ENCODE measurements at places on chromosomes 1 and 21. TPM values are rescaled to one million over a fixed set of nuclear protein-coding genes. Genes with fewer than 3 reads are reported as not detected.

GRCh38 chr21:45557616-45558043 is 15.4 kb upstream of the SLC19A1 start:
- no peak for DNase-seq

- no peak for DNase-seq
These were observed 25.1 kb downstream of the SPSB1 start for GRCh38 chr1:9317591-9318417.

DNA sequence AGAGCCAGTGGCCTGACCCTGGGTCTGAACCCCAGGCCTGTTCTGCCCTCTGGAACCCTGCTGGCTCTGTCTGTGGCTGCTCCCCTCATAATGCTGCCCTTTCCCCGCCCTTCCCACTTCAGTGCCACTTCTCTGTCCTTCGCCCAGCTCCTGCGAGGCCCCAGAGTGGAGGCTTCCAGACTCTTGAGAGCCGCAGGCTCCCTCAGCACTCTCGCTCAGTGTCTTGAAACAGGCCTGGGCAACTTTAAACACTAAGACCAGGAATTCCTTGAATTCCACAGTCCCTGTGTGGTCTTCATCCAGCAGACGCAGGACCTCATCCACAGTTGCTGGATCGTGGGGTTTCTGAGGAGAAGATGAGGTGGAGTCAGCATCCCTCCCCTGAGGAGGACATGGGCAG is 3.5 kb downstream of the CRNN start:
- no peak for DNase-seq

DNA sequence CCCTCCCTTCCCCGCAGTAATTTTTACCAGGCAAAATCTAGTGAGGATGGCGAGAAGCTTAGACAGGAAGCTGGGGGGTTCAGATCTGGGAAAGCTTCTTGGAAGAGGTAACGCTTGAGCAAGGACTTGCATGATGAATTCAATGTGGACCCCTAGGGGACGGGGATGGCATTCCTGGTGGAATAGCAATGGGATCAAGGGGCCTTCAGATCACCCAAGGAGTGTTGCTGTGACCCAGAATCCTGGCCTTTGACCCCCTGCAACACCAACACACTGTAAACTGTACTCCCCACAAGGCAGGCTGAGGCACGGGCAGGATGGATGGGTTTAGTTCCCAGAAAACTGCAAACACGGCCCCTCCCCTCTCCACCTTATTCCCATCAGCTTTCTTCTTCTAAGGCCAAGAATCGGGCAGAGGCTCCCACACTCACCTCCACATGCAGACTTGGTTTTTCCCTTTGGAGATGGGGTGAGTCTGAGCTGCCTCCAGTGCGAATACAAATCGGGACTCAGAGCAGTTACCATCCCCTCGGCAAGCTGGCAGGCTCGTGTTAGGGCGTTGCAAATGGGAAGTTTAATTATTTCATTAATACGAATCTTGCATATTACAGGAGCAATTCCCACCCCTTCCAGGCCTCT is 20.1 kb downstream of the DISP3 start:
- DNase-seq = no peak

DNA sequence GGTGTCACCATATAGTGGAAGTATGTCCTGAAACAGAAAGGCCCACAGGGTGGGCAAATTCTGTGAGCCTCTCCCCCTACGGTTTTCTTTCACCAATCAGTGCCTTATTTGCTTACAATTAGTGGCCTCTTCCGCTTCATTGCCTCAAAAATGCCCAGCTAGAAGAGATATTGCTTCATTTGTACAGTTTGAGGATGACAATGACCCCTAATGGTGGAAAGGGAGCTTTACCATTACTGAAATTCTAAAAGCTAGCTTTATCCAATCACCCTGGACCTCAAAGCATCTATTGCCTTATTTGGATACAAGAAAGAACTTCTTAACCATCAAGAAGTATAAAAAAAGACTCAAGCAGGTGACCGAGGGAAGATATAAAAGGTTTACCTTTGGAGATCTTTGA is 49.6 kb downstream of the LRRC71 start:
- DNase-seq = no peak

GRCh38 chr1:171127501-171127900 is 36.8 kb downstream of the FMO3 start:
- DNase-seq = peak; percentile 33

GRCh38 chr1:162689745-162690671 is 57.7 kb downstream of the DDR2 start:
- DNase-seq = no peak

DNA sequence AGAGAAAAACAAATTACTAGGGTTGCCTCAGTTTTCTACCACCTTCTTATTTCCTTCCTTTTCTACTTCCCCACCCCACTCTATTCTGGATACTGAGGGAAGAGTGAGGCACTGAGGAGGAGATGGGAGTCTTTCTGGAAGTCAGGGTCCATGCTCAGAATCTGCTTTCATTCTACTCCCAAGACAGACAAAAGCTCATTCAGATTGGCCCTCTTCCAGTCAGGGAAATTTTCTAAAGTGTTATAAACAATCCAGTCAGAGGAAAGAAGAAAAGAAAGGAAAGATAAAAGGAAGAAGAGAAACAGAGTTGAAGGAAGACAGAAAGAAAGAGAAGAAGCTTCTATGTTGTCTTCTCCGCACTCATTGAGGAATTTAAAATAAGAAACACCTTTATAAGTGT is 228.6 kb downstream of the COP1 start:
- peak; percentile 7 for DNase-seq

GRCh38 chr1:76425201-76426145 is 350.9 kb downstream of the ST6GALNAC3 start:
- peak; percentile 25 for DNase-seq

DNA sequence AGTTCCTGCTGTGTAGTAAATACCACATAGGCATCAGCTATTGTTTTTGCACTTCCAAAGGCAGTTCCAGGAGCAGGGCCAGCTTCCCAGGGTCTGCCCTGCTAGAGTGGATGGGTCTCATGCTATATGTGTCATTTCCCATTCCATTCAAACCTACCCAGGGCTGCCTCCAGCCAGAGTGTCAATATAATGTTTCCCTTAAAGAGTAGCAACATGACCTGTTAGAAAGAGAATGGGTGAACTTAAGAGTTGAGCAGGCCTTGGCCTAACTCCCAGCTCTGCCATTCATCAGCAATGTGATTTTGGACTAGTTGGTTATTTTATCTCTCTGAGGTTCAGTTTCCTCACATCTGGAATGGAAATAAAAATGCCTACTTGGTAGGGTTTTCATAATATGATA is 44.9 kb downstream of the RAB3B start:
- no peak for DNase-seq

GRCh38 chr1:99657213-99658030 is 11.5 kb downstream of the PALMD start:
- DNase-seq = no peak

- DNase-seq = no peak
These were observed 63.7 kb downstream of the FAAP20 start for GRCh38 chr1:2130871-2131289.

GRCh38 chr1:117648015-117648414 is 42.2 kb downstream of the TENT5C start:
- no peak for DNase-seq

DNA sequence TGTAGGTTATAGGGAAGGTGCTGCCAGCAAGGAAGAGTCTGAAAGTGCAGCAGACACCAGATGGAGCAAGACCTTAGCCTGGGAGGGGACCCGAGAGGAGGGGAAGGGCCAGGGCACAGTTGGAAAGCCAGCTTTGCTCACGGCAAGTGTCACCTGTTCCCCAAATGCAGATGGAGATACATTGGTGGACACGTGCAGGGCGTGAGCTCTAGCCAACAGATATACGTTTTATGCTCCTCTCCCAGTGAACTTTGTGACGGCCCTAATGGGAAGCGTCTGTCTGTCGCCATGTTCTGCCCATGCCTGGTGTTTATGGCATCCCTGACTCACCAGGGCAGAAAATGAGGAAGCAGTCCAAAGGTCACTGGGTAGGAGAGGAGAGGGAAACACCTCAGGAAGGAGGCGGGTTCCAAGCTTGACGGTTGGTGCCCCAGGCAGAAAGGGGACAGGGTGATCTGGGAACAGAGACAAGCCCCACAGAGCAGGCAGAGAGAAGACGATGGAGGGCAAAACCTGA is 7.6 kb downstream of the GPA33 start:
- no peak for DNase-seq

DNA sequence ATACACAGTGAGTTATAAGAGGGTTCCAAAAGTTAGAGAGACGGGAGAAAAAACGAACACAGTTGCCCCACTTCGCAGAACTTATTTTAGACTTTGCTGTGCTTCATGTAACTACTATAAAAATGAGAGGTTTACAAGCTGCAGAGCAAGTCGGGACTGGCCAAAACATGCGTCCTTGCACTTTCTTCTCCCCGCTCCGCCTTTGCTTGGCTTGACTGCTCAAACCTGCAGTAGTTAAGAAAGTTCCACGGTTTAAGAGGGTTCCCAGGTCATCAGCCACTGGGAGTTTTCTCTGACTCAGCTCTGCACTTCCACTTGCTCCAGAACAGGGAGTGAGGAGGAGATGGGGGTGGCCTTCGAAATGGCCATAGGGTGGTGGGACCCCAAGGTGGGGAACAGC is 36.2 kb downstream of the CLIC6 start:
- no peak for DNase-seq

DNA sequence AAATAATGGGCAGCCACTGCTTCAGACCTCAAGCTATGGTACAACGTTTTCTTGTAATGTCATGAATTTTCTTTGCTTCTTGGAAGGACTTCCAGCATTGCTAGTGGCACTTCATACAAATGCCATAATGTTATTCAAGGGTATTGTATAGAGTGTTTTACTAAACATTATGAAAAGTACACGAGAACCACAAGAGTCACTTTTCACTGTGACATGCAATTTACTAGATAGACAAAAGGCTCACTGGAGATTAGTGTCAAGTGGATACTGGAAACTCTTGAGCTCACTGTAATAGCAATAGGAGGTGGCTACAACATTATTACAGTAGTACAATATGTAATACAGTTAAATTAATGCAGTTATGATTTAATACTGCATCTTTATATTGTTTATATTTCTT is 5.3 kb upstream of the OLFM3 start:
- no peak for DNase-seq

GRCh38 chr1:21335750-21336224 is 45.5 kb upstream of the ECE1 start:
- DNase-seq = no peak

GRCh38 chr1:82258887-82259286 is 458.2 kb downstream of the ADGRL2 start:
- DNase-seq = no peak

DNA sequence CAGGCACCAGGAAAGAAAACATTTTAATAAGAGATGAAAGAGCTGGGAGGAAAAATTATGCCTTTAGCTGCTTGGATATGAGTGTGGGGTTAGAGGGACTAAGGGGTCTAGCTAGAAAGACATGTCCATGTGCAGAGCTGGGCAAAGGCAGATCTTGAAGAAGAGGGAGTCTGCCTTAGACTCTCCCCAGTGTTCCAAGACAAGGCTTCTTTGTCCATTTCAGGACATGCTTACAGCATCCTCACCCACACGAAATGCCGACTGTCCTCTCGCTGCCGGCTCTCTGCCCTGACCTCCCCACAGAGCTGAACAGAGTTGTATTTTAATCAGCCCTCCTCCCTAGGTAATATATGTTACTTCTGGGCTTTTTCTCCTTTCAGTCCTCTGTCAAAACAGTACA is 100.7 kb upstream of the ATP1B1 start:
- DNase-seq = no peak

- DNase-seq = no peak
These were observed 1.6 kb downstream of the ELOVL1 start for GRCh38 chr1:43366179-43366578.

DNA sequence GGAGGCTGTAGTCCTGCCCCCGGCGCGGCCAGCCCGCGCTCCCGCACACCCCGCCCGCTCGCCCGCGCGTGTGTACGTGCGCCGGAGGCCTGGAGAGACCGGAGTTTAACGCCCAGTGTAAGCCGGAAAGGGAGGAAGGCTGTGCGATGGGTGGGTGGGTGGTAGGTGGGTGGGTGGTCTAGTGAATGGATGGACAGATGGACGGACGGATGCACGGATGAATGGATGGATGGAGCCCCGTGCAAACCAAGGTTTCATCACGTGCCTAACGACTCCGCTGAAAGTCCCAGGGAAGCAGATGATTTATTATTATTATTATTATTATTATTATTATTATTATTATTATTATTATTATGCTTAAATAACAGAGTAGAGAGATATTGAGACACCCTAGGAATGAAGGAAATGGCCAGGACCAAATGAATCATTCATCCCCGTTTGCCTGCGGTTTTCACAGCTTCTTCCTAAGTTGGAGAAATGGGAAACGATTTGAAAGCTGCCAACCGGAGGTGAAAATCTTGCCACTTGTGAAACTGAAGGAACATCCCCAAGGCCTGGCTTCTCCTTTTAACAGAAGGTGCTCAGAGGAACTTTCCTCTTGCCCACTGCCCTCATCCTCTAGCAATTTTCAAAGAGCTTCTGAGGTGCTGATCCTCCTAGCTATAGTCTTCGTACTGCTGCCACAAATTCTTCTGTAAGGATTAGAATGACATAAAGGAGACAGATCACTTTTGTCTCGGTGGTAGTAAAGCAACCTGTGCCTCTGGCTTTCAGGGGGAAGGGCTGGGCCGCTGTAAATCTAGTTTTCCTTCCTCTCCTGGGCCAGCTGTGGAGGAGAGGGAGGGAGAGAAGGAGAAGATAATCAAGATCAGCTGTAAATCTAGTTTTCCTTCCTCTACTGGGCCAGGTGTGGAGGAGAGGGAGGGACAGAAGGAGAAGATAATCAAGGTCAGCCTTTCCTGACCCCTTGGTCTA is 648 bp upstream of the RGS7 start:
- DNase-seq = no peak

DNA sequence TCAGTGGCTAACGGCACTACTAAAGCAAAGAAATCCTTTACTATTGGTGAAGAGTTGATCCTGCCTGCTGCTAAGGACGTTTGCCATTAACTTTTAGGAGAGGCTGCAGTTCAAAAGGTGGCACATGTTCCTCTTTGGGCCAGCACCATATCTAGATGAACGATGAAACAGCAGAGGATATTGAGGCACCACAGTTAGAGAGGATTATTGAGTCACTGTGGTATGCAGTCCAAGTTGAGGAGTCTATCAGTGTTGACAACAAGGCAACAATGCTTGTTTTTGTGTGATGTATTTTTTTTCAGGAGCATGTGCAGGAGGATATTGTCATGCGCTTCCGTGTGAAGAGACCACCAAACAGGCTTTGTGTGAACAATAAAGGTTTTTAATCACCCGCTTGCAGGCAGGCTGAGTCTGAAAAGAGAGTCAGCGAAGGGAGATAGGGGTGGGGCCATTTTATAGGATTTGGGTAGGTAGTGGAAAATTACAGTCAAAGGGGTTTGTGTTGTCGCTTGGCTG is 80.9 kb downstream of the UCHL5 start:
- DNase-seq = no peak

GRCh38 chr1:53552146-53552861 is 93.1 kb downstream of the DMRTB1 start:
- DNase-seq = no peak

The SPATA45 gene
- not detected for polyA plus RNA-seq

The PROK1 gene
- polyA plus RNA-seq = not detected

The CLCNKA gene
- 0.90 TPM for polyA plus RNA-seq

The MRPL37 gene
- polyA plus RNA-seq = 63.8 TPM

The LEMD1 gene
- not detected for polyA plus RNA-seq

The LHX8 gene
- polyA plus RNA-seq = not detected

The CFHR3 gene
- polyA plus RNA-seq = 1.0 TPM

The RRP1 gene
- 17.7 TPM for polyA plus RNA-seq

The SERTAD4 gene
- 5.8 TPM for polyA plus RNA-seq

The NPHS2 gene
- polyA plus RNA-seq = not detected

The CD48 gene
- polyA plus RNA-seq = 2.4 TPM

The ADORA3 gene
- polyA plus RNA-seq = 0.81 TPM

Measured in muscle of arm (tissue), 14 donors.